ENCODE measurements at places on chromosomes 6 and 20.

DNA sequence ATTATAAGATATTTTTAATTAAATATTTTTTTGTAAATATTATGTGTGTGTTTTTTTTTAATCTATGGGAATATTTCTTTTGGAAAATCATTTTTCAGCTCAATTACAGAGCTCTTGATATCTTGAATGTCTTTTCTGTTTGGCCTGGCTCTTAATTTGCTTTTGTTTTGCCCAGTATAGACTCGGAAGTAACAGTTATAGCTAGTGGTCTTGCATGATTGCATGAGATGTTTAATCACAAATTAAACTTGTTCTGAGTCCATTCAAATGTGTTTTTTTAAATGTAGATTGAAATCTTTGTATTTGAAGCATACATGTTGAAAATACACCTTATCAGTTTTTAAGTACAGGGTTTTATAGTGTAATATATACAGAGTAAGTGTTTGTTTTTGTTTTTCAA lies 2.6 kb downstream of the ID4 start:
- DNase-seq = no peak

GRCh38 chr6:25318589-25318988 lies 39.4 kb downstream of the CARMIL1 start:
- no peak for DNase-seq

GRCh38 chr6:100593522-100593921 lies 128.8 kb upstream of the SIM1 start:
- no peak for DNase-seq

- no peak for DNase-seq
These were observed 730.3 kb downstream of the DOK5 start for GRCh38 chr20:55205665-55206064.

DNA sequence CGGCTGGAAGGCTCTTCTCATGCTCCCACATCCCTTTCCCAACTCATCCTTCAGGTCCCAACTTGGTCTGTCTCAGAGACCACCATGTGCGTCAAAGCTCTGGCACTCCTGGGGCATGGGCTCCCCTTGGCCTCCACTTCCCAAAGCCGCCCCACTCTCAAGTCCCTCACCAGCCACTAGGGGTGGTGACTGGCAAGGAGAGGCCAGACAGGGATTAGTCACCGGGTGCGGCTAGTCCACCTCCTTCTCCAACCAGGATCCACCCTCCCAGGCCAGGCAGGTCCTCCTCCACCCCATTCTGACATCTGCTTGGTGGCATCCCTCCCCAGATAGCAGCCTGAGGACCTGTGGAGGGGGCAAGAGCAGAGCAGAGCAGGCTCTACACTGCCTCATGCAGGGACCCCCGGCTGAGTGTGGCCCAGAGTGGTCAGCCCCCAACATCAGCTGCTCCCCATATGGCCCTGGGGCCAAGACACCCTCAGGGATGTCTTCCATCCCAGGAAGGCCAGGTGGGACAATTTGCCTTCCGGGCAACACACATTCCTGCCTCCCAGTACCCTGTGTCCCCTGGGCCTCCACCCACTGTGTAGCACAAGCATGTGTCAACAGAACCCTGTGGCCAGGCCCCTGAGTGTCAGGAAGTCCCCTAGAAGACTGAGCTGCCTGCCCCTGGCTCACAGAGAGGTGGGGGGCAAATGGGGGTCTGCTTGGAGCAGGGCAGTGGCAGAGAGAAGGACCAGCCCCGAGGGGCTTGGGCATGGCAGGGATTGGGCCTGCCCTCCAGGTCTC lies 29.2 kb downstream of the YTHDF1 start:
- DNase-seq = peak; percentile 94

GRCh38 chr6:45327956-45328522 lies at the start of gene RUNX2:
TSS of gene RUNX2 (plus strand) at chr6:45328330. CDS start at chr6:45328727, 397 bp downstream.
- no peak for DNase-seq

All from H54 (cell line).